ENCODE measurements at places on chromosomes 3 and 15.

DNA sequence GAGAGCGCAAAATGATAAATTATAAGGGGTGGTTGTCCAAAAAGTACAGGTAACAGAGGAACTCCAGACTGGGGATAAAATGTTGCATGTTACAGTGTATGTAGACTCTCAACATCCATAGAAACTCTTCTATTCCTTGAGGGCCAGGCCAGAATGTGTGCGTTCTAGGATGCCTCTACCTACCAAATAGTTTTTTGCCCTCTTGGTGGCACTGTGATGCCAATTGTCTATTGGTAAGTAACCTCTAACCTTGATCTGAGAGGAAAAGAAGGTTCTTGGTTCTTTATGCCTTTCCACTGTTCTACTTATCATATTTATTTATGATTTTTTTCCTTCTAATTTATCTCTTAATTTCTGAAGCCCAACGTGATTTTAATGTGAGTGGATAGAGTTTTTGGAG lies 424.6 kb downstream of the GRM7 start:
- DNase-seq = no peak

- DNase-seq = no peak
Observed at GRCh38 chr3:169627073-169627472, 36.4 kb downstream of the MECOM start.

GRCh38 chr3:64291345-64291744 lies 66.1 kb upstream of the PRICKLE2 start:
- DNase-seq = no peak

- no peak for DNase-seq
Observed at GRCh38 chr15:66080717-66081398, 172.7 kb downstream of the MEGF11 start.

DNA sequence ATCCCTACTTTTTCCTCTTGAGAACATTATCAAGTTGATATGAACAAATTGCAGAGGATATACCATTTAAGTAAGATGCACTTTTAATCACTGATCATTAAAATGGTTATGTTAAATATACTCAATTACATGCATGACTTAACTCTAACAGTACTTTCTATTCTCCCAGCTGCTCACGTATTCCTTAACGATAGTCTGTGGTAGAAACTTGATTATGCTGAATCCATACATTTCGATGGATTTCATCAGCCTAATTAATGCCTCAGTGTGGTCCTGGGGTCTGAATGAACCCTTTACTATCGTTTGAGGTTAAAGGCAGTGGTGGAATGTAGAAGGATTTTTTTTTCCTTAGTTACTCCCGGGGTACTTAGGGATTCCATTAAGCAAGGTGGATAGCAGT lies 18.6 kb downstream of the SOX2 start:
- DNase-seq = no peak
